ENCODE measurements at places on chromosomes 4 and X.

- no peak for DNase-seq
Measured at GRCh38 chr4:76188557-76188956, 25.1 kb downstream of the SCARB2 start.

DNA sequence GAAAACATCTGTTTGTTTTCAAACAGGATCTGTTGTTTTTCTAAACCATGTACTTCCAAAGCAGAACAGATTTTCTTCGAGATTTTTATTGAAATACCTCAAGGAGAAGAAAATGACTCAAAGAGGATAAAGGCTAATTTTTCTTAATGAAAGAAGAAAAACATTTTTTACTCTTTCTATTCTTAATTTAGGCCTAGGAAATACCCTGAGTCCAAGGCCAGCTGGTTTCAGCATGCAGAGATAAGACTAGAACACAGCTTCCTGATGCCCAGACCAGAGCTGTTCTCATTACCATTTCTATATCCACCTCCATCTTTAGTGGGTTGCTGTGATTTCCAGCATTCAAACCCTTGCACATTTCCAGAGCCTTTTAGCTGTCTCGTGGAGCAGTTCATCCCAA is 18.3 kb downstream of the GAB1 start:
- DNase-seq: no peak

DNA sequence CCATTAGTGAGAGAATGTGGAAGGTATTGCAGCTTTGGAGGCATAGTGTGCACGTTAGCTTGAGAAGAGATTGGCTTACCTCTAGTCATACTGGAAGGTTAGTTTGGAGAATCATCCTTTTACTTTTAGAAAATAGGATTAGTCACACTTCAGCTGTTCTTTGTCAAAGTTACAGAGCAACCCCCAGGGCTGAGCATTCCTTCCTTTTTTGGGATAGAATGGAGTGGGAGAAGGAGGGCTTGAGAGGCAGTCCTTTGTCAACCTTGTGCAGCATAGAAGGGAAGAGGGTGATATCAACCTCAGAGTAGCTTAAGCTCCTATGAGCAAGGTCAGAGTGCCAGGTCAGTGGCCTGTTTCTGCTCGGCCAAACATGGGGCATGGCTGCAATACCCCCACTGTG is 8.6 kb upstream of the MBNL3 start:
- no peak for DNase-seq

DNA sequence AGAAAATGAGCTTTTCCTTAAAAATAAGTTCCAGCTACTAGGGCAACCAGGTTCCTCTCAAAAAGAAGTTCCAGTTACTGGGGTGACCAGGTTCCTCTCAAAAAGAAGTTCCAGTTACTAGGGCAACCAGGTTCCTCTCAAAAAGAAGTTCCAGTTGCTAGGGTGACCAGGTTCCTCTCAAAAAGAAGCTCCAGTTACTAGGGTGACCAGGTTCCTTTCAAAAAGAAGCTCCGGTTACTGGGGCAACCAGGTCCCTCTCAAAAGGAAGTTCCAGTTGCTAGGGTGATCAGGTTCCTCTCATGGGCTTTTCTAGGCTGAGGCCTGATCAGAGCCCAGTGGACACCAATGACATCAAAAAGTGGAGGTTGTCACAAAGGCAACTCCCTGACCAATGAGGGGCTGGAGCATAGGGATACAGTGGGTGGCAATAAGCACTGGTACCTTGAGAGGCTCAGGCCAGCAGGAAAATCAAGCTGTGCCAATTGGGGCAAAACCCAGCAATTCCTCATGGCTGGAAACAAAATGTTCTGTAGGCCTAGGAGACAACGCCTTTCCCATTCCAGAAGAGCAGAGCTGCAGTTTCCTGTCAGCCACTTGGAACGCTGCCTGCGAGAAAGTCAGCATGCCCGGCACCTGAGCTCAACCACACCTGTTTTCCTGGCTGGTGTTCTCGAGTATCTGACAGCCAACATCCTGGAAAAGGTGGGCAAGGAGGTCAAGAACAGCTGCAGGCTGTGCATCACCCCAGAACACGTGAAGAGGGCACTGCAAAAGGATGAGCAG is 12.3 kb upstream of the SYTL5 start:
- no peak for DNase-seq

GRCh38 chr4:133147921-133148689 is 989 bp upstream of the PCDH10 start:
- DNase-seq: peak; percentile 69

GRCh38 chr4:87974856-87975462 is 555 bp upstream of the SPP1 start:
- DNase-seq: no peak

- DNase-seq: peak; percentile 6
Measured at GRCh38 chr4:37244583-37245390, at the start of gene NWD2. Gene NWD2, plus strand, starts transcription at chr4:37244743. Its CDS starts 325 bp downstream, at chr4:37245068.

DNA sequence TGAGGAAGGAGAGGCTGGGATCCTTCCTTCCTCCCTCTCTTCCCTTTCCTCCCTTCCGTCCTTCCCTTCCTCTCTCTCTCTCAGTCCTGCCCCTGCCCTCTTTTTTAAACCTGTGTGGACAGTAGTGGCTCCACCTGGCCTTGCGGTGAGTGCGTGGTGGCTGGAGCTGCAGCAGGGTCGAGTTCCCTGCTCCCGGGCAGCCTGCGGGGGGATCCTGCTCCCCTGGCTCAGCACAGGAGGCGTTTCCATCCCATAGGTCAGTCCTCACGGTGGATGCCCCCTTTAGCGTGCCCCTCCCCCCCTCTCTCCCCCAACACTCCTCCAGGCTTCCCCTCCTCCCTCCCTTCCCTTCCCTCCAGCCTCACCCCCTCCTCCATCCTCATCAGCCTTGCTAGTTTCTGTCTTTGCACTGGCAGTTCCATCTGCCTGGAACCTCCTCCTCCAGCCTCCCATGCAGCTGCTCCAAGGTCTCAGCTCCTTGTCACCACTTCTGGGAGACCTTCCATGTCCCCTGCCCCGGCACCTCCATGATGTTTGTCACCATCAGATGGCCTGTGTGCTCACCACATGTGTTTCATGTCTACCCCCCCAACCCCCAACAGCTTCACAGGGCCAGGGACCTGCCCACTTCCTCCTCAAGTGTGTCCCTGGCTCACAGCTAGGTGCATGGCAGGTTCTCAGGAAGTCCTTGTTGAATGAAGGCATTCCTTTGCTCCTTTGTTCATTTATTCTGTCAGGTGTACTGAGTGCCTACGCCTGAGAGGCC is 68.4 kb downstream of the PSAPL1 start:
- no peak for DNase-seq

GRCh38 chr4:142778900-142779299 is 67.2 kb downstream of the INPP4B start:
- DNase-seq: no peak

DNA sequence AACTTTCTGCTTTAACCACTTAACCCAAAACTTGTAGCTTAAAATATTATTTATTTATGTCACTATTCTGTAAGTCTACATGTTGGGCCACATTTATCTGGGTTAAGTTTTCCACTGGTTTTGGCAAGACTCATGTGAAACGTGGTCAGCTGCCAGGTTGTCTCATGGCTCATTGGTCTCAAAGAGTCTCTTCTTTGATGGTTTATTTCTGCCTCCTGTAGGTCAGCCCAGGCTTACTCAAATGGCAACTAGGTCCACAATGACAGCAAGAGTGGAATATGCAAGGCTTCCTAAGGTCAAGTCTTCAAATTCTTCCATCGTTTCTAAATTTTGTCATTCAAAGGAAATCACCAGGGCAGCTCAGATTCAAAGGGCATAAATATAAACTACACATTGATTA is 828.7 kb downstream of the PCDH7 start:
- DNase-seq: no peak

- DNase-seq: no peak
Measured at GRCh38 chr4:82776925-82777542, 21.6 kb downstream of the SCD5 start.

DNA sequence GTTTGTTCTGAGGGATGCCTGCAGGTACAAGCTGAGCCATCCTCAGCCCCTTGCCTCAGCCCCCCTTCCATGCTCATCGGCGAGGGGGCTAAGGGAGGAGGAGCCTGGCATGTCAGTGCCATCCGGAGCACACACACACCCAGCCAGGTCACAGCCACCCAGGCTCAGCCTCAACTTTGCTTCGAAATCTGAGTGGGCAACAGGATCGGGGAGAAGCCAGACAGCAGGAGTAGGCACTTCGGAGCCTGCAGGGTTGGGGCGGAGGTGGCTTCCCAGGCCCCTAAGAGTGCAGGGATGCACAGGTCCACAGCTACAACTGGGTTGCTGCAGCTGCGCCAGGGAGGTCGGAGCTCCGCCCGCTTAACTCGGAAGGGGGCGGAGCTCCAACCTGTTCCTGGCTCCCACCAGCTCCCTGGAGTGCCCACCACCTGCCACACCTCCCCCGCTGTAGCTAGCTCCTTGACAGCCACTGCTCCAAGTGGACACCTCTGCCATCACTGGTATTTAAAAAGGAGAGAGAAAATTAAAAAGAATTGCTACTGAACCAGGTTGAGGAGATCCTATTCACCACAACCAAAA is 192.9 kb upstream of the GALNT7 start:
- DNase-seq: peak; percentile 21

- no peak for DNase-seq
Measured at GRCh38 chr4:127685292-127685691, 44.9 kb upstream of the SLC25A31 start.

GRCh38 chr4:102168580-102168979 is 176.7 kb downstream of the SLC39A8 start:
- DNase-seq: no peak

DNA sequence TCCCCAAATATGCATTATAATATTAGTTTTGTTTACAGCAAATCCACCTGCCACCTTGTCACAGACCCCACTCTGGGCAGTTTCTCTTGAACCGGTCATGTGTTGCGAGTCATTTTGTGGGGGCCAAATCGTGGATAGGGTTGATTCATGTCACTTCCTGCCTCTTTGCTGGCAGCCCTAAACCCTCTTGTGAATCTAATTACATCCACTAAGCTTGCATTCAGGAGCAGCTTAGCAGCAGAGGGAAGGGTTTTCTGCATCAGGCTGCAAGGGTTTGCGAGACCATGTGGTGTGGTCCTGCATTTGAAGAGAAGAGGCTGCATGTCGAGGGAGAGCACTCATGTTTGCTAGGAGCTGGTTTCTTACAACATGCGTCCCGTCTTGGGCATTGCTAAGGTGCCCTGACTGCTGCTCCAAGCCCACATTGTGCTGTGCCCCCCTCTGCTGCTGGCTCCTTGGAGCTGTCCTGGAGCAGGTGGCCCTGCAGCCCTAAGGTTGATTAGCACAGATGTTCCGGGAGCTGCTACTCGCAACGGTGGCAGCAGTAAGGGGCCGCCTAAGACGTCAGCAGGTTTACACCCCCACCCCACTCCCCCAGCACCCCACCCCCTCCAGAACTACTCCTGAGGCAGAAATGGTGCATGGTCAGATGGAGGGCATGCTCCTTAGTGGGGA is 88.9 kb upstream of the CLDN34 start:
- DNase-seq: no peak

DNA sequence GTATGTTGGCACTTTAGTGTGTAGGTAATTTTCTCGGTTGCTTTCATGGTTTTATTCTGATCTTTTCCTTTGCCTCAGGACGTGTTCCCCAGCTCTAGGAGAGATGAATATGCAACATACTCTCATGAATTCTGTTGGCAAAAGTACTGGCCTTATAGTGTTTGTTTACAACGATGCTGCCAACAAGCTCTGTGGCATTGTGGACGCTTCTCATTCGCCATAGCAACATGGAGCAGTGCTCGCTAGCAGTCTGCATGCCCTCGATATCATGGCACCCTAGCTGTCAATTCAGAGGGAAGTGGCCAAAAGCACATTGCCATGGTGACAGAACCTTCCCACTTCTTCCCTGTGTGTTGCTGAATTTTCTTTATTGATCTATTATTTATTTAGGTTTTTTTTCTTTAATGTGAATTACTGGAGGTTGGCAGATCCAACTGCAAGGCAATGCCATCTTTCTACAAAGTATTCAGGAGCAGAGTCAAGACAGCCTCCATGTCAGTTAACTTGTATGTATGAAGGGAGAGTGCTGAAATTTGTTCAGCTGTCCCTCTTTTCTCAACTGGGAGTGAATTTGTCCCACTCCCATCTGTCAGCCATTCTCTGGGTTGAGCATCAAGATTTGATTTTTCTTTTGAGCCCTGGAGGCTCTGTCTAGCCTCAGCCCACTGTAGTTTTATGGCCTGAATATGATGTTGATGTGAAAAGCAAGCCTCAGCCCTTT is 224.9 kb upstream of the VCX3A start:
- no peak for DNase-seq

GRCh38 chr4:10196191-10196590 is 79.6 kb upstream of the WDR1 start:
- no peak for DNase-seq

DNA sequence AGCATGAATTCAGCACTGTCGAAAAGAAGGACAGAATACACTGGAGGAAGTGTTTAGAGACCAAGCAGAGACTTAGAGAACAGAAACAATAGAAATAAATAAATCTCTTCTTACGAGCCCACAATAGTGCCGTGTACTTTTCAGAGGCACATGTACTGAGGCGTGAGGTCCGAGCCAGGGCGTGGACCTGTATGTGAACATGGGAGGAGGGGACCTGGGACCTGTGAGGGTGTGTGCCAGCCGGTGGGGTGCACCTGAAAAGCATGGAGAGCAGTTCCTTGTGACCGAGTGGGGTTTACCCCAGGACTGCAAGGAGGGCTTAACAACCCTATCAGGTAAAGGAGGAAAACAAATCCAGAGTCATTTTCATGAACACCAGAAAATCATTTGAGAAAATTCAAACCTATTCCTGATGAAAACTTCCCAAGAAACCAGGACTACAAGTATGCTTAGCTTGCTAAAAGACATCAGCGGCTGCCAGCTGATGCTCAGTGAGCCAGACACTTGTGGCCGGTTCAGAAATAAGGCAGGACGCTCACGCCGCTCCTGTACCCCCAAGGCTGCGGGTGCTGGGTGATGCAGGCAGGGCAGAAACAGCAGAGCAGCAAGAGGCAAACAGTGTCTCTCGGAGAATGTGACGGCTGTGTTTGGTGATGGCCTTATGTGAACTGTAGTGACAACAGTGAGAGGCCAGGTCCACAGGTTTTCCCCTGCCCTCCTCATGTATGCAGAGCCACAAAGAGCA is 37.1 kb downstream of the NELFA start:
- no peak for DNase-seq

- DNase-seq: no peak
Measured at GRCh38 chr4:103375278-103375677, 177.1 kb upstream of the CENPE start.

GRCh38 chr4:67342291-67342690 is 203.0 kb downstream of the CENPC start:
- no peak for DNase-seq

- DNase-seq: no peak
Measured at GRCh38 chrX:28347476-28347875, 239.8 kb upstream of the IL1RAPL1 start.

DNA sequence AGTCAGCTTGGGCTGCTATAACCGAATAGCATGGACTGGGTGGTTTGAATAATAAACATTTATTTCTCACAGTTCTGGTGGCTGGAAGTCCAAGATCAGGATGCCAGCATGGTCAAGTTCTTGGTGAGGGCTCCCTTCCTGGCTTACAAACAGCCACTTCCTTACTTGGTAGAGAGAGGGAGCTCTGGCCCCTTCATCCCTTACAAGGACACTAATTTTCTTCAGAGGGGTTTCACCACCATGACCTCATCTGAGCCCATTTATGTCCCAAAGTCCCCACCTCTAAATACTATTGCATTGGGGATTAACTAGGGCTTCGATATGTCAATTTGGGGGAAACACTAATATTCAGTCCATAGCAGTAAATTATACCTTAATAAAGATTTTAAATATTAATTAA is 61.8 kb downstream of the CLNK start:
- DNase-seq: no peak

GRCh38 chr4:159107203-159107925 is 4.5 kb downstream of the RAPGEF2 start:
- no peak for DNase-seq

- DNase-seq: no peak
Measured at GRCh38 chr4:74402692-74403456, 37.9 kb downstream of the EREG start.
